ENCODE measurements at places on chromosomes 7 and 10.
A peak's percentile ranks its signal among the peaks of the same experiment; 100 is the strongest.

DNA sequence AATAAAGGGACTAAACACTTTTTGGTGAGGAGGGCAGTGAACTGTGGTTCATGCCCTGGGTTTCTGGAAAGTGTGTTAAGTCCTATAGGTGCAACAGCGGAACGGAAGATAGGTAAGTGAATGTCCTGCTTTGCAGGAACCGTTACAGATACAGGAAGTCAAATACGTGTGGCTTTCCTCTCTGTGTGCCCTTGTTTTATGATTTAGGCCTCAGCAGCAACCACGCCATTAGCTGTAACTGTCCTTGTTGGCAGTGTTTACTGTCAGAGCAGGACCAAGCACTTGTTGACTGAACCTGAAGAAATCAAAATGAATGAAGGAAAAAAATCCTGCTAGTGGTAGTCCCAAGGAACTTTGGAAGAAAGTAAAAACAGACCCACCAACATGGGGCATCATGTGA lies 150.3 kb downstream of the PIP4K2A start:
- DNase-seq = no peak

GRCh38 chr7:82179311-82179710 lies 264.3 kb downstream of the CACNA2D1 start:
- no peak for DNase-seq

DNA sequence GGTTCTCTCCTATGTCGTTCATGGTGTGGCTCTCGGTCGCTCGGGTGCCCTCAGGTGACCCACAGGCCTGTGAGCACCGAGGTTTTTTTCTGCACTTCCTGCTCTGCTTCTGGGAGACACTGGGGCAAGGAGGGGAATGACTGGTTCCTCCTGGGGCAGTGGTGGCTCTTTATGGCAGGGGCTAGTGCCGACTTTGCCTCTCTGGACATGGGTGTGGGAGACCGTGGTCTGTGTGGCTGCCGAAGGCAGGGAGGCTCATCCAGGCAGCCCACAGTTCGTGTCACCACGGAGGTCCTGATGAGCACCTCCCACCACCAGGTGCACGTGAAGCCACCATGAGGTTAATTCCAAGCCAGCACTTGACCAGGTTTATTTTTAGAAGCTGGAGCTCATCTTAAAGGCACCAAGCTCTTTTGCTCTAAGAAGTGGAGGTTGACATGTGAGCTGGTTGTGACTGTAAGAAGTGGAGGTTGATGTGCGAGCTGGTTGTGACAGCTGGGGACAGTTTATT lies 24.7 kb upstream of the DPYSL4 start:
- no peak for DNase-seq

DNA sequence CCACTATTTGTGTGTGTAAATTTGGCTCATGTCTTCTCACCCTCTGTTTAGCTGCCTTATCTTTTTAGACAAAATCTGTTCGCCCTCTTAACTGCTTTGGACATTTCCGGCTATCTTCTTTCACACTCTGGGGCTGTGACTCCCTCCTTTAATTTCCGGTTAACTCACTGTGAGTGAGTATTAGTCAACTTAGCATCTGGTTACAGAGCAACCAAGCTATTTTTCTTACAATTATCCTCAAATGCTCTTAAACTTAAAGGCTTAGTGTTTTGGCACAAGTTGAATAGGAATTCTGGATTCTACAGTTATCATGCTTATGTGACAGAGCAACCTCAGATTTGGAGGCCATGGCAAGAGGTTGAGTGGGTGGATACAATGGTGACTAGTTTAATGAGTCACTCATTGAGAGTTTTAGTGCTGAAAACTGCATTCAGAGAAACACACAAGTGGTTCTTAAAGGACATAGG lies 177.6 kb upstream of the SEMA3A start:
- DNase-seq = no peak

- no peak for DNase-seq
Measured at GRCh38 chr10:63646491-63646890, 125.3 kb downstream of the REEP3 start.

GRCh38 chr7:191105-191980 lies 1.0 kb upstream of the FAM20C start:
- DNase-seq = peak; percentile 30

GRCh38 chr10:122503012-122503411 lies 41.7 kb downstream of the HTRA1 start:
- no peak for DNase-seq

- DNase-seq = no peak
Measured at GRCh38 chr7:92546856-92547497, 18.4 kb downstream of the RBM48 start.

GRCh38 chr10:84201244-84201606 lies 6.9 kb downstream of the CDHR1 start:
- DNase-seq = no peak

- DNase-seq = peak; percentile 29
Measured at GRCh38 chr7:157436763-157437480, 100.1 kb downstream of the DNAJB6 start.

DNA sequence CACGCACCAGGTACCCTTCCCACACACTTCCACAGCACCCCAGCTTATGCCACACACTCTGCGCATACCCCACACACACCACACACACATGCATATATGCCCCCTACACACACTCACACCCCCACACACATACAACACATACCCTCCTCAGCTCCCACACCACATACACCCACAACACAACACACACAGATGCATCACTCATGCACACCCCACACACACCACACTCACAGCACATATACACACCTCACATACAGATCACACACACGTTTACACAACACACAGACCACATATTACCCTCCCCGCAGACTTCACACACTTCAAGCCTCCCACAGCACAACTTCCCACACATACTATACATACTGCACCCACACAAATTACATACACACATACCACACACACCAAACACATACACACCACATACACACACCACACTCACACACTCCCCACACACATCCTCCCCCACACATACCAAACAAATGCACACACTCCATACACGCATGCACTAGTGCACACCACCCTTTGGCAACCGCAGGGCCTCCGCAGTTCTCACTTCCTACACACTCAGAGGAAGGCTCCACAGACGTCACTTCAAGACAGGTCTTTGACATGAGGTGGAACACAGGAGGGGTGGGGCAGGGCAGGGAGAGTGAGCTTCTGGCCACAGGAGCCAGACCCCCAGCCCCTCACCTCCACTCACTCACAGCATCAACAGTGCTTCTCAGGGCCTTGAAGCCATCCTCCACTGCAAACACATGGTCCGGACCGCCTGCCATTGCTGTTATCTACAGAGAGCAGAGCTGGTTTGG lies 18.5 kb upstream of the ANTXRL start:
- peak; percentile 67 for DNase-seq

- no peak for DNase-seq
Measured at GRCh38 chr10:7433861-7434260, 23.0 kb upstream of the SFMBT2 start.

GRCh38 chr7:2237109-2237602 lies 4.4 kb upstream of the MAD1L1 start:
- DNase-seq = peak; percentile 62

GRCh38 chr7:20779041-20779440 lies 7.6 kb downstream of the SP8 start:
- DNase-seq = peak; percentile 64

DNA sequence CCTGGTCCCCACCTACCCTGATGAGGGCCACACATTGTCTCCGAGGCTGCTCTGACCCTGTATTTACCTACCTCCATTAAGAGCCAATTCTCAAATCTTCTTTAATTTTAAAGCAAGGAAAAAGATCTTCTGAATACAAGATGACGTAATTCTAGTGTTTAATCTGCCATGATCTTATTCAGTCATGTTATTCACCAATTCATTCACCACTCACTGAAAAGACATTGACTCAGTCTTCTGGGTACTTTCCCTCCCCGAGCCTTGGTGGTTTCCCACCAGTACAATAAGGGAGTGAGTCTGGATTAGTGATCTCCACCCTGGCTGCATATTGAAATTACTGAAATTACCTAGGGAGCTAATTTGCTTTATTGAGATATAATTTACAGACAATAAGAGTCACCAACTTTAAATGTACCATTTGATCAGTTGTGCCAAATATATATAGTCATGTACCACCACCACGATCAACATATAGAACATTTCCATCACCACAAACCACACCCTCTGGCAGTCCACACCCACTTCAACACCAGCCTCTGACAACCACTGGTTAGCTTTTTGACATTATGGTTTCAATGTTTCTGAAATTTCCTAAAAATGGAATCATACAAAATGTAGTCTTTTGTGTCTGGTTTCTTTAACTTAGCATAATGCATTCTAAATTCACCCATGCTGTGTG lies 117.5 kb upstream of the UNC5B start:
- no peak for DNase-seq

DNA sequence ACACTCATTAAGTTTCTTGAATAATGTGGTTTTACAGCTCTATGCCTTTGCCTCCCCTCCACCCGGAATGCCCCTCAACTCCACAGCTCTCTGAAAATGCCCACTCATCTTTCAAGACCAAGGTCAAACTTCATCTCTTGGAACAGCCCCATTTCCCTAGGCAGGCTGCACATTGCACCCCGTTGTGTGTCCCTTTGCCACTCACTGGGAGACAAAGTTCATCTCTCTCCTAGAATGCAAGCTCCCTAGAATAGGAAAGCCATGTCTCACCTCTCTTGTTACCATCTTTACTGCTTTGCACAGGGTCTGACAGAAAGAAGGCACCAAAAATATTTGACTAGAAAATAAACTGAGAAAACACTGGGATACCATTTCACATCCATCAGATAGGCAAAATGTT lies 33.3 kb downstream of the UBE2H start:
- no peak for DNase-seq

- no peak for DNase-seq
Measured at GRCh38 chr10:5561704-5562645, 37.2 kb downstream of the CALML3 start.

DNA sequence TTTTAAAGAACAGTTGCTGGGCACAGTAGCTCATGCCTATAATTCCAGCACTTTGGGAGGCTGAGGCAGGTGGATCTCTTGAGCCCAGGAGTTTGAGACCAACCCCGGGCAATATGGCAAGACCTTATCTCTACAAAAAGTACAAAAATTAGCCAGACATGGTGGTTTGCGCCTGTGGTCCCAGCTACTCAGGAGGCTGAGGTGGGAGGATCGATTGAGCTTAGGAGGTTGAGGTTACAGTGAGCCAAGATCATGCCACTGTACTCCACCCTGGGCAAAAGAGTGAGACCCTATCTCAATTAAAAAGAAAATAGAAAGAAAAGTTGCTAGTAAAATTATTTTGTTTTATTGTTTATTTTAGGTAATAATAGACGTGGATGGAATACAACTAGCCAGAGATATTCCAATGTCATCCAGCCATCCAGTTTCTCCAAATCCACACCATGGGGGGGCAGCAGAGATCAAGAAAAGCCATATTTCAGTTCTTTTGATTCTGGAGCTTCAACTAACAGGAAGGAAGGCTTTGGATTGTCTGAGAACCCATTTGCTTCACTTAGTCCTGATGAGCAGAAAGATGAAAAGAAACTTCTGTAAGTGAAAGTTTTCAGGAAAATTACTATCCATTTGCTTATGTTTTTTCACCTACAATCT lies 3.0 kb downstream of the NUP42 start:
- peak; percentile 68 for DNase-seq

DNA sequence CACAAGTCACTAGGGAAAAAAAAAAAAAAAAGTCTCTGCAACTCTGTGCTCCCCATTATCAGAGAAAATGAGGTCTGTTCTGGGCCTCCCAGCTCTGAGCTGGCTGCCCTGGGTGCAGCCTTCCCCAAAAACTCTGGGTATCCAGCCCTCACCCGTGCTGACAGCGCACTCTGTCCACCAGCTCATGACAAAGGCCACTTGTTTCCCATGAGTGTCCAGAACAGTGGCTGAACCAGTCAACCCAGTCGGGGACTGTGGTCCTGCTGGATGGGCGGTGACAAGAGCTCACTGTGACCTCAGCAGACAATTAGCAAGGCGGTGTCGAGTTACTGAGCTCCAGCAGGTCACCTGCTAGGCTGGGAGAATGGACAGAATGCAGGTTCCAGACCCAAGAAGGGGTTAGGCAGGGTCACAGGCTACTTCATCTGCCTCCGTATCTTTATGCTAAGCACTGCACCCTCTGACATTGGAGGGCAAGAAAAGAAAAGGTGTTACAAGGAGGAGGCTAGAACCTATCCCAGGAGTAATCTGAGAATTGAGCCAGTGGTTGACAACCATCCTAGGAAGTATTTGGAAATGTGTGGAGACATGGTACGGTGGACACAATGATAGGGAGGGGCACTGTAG lies 37.2 kb downstream of the DLG5 start:
- DNase-seq = no peak

DNA sequence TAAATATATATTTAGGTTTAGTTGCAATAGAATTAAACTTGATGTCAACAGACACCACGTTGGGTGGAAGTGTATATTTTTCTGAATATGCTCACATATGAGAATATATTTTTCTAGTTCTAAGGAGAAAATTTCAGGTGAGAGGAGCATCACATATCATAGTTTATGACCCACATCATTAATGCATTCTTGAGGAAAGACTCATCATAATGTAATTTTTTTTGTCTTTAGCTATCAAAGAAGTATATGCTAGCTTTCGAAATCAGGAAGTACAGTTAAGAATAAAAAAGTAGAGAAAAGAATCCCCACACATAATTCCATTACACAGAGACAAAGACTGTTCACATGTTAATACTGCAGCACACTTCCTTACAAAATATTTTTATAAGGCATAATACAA lies 30.4 kb downstream of the A1CF start:
- DNase-seq = no peak

- peak; percentile 60 for DNase-seq
Measured at GRCh38 chr7:112770051-112770450, 20.1 kb downstream of the TMEM168 start.

- no peak for DNase-seq
Measured at GRCh38 chr7:49937608-49938007, 155.4 kb downstream of the ZPBP start.

- DNase-seq = no peak
Measured at GRCh38 chr7:18590744-18591340, 95.3 kb downstream of the HDAC9 start.

DNA sequence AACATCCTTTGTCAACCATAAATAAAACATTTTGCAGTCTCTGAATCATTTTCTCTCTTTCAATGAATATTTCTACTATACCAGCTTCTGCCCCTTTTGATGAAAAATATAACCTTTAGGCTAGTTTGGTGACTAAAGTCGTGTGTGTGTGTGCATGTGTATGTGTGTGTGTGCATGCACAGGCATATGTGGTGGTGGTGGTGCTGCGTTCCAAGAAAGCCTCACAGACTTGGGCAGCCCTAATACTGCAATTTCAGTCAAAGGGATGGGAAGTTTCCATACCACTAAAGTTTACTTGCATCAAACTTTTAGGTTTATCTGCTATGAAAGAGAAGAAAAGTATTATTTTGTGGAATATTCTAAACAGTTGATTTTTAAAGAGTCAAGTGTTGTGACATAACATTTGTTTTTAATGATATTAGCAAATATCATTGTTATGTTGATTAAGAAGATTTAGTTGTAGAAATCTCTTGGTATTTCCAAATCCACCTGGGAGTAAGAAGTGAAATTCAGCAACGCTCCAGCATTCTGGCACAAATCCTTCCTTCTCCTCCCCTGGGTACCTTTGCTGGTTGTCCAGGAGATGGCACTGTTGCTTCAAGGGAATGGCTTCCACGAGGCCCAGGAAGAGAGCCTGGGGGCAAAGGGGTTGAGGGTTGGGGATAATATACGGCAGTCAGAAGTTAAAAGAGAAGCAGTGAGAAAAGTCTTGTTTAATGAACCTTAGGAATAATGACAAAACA lies 41.5 kb downstream of the ASB4 start:
- peak; percentile 85 for DNase-seq

GRCh38 chr7:129366-130221 lies 62.8 kb upstream of the FAM20C start:
- peak; percentile 82 for DNase-seq

Measured in lower leg skin (tissue), 4 donors.